ENCODE measurements at places on chromosomes 5 and 9. TPM values are rescaled to one million over a fixed set of nuclear protein-coding genes. Genes with fewer than 3 reads are reported as not detected.

DNA sequence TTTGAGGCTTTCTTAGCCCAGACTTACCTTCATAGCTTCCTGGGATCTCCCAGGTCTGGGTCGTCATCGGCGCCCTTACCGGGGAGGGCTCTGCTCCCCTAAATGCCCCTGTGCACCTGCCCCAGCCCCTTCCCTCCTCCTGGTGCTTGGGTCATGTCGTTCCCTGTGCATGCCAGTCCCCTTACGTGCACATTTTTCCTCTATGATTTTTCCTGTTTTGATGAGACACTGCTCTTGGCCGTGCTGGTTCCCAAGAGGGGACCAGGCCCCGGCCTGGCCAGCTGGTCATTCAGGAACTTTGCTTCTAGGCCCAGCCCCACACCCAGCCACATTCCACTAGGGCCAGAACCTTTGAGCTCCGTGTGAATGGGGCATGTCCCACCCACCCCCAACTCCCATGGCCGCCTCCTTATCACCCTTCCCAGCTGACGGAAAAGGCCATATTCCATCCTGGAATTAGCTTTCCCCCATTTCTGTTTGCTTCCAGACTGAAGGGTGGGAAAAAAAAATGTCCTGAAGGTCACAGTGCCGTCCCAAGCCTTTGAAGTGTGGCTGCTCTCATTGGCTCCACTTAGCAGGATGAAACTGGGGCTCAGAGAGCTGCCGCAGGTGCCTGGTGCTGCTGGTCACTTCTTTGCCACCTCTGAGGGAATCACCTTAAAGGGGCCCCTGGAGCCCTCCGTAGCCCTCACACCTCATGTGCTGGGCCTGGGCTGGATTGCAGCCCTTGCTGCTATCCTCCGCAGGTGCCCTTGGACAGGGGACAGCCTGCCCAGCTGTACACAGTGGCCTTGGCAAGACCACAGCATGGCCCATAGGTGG, 25.1 kb downstream of the ERGIC1 start:
- no peak overlapping the region for H3K4me3 ChIP-seq
- no peaks in the 10 kb centered on the region for H3K27me3 ChIP-seq
- H3K36me3 ChIP-seq: no peaks in the 10 kb centered on the region
- H3K4me1 ChIP-seq: peaks cover 67% of the 10 kb centered on the region
- peak overlapping the region; percentile 87 for H3K27ac ChIP-seq

GRCh38 chr9:101675341-101675740, 63.1 kb downstream of the GRIN3A start:
- no peak overlapping the region for H3K4me3 ChIP-seq
- no peaks in the 10 kb centered on the region for H3K4me1 ChIP-seq
- DNase-seq: no peak
- no peaks in the 10 kb centered on the region for H3K36me3 ChIP-seq

DNA sequence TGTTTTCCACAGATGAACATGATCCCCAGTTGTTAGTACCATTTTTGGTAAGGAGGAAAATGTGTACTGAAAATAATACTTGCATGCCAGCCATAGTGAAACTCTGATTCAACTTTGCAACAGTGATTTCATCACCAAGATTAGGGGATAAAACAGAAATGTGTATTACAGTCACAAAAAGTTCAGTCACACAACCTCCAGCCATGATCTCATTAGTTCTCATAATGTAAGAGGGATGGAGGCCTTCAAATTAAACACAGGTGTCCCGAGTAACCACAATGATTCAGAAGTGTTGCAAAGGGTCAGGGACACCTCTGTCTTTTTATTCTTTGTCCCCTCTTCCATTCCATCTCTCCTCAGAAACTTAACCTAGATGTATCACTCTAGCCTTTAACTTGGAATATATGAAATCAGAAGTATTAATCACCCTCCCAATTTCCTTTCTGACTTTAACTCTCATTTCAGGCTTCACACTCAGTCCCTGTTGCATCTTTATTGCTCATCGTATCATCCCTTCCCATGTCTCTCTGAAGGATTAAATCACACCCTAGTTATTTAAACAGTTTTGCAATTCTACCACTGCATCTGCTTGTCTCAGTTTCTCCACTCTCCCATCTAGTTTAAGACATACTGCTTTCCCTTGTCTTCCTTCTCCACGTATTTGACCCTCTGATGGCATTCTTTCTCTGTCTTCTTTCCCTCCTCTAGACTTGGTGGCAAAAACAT, 291.2 kb downstream of the ADAMTS6 start:
- H3K4me1 ChIP-seq: no peaks in the 10 kb centered on the region
- H3K27me3 ChIP-seq: no peaks in the 10 kb centered on the region

DNA sequence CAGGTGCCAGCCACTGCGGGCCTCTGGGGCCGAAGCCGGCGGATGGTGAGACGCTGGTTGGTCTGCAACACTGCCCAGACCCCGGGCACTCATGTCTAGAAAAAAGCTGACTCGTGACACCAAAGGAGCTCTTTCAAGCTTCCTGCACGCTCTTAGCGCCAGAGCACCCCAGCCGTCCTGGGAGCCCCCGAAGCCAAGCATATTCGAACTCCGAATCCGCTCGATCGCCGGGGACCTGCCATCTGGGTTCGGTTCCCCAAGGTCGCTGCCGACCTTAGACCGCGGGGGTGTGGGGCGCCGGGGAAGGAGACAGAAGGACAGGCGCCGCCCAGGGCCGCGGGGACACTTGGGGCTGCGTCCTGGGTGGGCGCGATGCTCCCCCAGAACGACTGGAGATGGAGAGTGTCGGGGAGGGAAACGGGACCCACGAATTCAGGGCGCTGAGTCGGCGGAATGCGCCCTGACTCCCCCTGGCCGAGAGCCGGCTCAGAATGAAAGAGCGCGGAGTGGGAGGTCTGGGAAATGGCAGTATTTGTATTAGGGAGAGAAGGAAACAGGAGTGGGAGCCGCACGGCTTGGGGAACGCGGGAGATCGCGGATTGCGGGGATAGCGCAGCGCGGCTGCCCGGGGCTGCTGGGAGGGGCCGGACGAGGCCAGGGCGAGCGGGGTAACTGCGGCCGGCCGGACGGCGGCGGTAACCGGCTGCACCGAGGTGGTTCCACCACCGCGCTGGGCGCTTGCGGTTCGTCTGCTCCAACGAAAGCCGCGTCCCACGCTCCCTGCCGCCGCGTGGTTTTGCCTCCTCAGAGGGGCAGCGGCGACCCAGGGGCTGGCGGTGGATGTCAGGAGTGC, 20.1 kb upstream of the MARCHF6 start:
- peak overlapping the region; percentile 69 for H3K4me3 ChIP-seq
- no peaks in the 10 kb centered on the region for H3K36me3 ChIP-seq
- H3K27ac ChIP-seq: peak overlapping the region; percentile 63
- DNase-seq: no peak

- DNase-seq: no peak
- H3K27ac ChIP-seq: no peak overlapping the region
- no peaks in the 10 kb centered on the region for H3K36me3 ChIP-seq
- H3K4me1 ChIP-seq: no peaks in the 10 kb centered on the region
These were observed 75.5 kb upstream of the PUM3 start for GRCh38 chr9:2919347-2919746.

GRCh38 chr5:148641735-148642134, 12.6 kb downstream of the HTR4 start:
- no peak overlapping the region for H3K4me3 ChIP-seq
- no peak for DNase-seq
- H3K36me3 ChIP-seq: no peaks in the 10 kb centered on the region

CXXC5 gene
- total RNA-seq: 80.4 TPM

BARHL1 gene
- total RNA-seq: not detected
